ENCODE measurements at places on chromosomes 1 and 21.

GRCh38 chr1:58611861-58612385 lies 34.9 kb upstream of the TACSTD2 start:
- DNase-seq: no peak

- no peak for DNase-seq
Observed at GRCh38 chr1:55786396-55786795, 571.2 kb upstream of the USP24 start.

- no peak for DNase-seq
Observed at GRCh38 chr1:248800459-248800858, 25.3 kb downstream of the SH3BP5L start.

DNA sequence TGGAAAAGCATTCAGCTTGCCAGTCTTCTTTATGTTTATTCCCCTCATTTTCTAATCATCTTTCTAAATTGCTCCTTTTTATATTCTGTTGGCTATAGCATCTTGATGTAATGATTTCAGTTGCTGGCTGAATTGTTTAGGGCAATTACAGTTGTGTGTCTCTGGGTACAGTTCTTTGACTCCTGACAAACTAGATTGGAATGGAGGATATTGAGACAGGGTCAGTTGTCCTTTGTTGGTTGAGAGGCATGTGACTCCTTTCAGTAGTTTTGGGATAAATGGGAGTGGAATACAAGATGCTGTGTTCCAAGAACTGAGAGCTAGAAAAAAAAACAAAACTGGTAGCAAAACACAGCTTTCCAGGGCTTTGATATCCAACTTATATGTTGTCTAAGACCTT lies 1.5 kb downstream of the CENPF start:
- DNase-seq: peak; percentile 40

DNA sequence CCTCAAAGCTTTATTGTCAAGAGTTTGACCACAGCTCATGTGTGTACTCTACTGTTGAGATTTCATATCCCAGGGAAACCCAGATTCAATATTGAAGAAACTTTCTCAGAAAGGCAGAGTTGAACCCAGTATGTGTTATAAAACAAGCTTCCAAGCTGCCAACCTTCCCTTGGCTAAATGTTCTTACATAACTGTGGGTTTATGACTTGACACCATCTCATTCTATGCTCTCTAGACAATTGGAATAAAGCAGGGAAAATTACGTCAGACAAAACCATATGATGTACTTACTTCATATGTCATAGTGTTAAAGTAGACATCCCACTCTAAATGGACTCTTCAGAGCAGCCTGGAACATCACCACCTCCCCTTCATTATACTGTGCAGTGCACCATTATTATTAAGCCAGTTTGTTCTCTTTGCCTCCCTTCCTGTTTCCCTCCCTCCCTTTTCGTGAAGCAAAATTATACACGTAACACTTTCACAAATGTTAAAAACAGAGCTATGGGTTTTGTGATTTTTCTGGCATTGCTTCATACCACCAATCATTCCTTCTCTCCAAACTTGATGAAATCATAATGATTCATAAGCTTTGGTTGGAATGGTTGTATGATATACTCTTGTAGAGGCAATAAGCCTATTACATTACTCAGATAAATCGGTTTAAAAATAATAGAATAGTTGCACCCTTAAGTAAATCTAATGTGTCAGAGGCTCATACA lies 507.2 kb downstream of the LTN1 start:
- DNase-seq: peak; percentile 85

GRCh38 chr1:32334274-32334861 lies 1.7 kb downstream of the MARCKSL1 start:
- no peak for DNase-seq

GRCh38 chr21:42003051-42003461 lies 7.1 kb downstream of the ZBTB21 start:
- peak; percentile 80 for DNase-seq

DNA sequence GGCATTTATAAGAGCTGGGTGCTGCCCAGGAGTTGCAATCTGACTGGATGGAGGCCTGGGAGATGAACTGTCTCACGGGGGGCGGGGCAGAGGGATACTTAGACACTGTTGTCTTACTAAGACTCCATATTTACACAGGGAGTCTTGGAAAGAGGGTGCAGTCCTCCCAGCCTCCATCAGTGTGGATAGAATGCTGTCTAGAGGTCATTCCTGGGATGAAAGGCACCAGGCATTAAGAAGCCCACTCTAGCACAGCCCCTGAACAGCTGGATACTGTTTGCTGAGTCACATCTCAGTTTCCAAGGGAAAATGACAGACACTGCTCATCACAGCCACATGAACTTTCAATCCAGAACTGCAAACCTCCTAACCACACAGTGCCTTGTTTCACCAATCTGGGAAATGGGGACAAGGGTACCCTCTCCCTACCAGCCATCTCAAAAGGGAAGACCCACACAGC lies 43.3 kb downstream of the SSBP3 start:
- DNase-seq: peak; percentile 24

- peak; percentile 76 for DNase-seq
Observed at GRCh38 chr1:59013276-59013927, 229.6 kb upstream of the JUN start.

DNA sequence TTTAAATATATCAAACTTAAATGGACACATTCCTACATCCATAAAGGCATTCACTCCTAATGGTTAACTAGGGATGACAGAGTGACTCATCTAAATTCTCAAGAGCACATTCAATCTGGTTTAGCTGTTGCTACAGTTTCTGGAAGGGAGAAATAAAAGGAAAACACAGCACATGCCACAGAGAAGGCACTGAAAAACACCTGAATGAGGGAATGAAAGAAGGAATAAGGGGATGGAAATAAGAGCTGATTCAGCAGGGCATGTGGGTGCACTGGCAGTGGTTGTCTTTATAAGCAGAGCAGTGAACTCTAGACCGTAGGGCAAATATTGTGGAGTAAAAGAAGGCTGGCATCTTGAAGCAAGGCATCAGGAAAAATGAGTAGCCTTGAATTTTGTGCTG lies 79.3 kb downstream of the LHX4 start:
- peak; percentile 60 for DNase-seq

DNA sequence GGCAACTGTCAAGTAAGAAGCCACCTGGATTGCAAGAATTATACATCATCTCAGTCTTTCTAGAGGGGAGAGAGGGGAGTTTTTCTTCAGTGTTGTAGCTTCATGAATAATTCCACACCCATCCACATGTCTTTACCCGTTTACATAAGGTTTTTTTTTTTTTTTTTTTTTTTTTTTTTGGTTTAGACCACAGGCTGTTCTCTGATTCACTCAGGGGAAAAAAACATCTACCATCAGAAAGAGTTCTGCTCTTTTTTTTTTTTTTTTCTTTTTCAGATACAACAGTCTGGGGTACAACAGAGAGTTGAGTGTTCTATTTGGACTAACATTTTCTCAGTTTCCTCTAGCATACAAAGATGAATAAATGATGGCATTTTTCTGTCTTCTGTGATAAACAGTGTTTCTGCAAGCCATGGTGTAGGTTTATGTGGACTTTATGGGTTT lies 4.9 kb upstream of the KIF14 start:
- peak; percentile 31 for DNase-seq

GRCh38 chr21:34020005-34020847 lies 53.2 kb upstream of the MRPS6 start:
- peak; percentile 28 for DNase-seq

DNA sequence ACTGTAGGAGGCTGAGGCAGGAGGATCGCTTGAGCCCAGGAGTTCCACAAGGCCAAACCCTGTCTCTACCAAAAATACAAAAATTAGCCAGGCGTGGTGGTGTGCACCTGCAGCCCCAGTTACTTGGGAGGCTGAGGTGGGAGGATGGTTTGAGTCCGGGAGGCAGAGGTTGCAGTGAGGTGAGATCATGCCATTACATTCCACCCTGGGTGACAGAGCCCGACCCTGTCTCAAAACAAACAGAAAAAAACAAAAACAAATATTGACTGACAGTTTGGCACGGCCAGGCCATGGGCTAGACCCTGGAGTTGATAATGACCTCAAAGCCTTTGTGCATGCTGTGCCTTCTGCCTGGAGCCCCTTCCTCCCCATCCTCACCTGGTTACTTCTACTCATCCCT lies 19.2 kb upstream of the RSPO1 start:
- no peak for DNase-seq

GRCh38 chr1:223815020-223815853 lies 30.5 kb downstream of the TP53BP2 start:
- DNase-seq: no peak

DNA sequence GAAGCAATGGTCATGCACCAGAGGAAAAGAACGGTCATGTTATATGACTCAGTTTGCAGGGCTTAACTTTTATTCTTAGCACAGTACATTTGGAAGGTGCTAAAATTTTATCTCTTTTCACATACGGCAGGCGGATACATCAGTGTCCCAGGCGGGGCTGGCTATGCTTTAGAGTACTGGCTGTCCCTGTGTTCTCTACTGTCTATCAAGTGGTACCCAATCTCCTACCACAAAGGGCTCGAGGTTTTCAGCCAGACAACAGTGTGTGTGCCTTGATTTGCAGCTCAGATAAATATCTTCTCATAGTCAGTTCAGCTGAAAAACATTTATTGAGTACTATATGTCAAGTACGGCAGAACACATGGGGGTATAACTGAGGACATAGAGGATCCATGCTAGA lies 65.3 kb downstream of the URB2 start:
- no peak for DNase-seq

- DNase-seq: peak; percentile 88
Observed at GRCh38 chr1:165828669-165829329, 1.4 kb downstream of the UCK2 start.

DNA sequence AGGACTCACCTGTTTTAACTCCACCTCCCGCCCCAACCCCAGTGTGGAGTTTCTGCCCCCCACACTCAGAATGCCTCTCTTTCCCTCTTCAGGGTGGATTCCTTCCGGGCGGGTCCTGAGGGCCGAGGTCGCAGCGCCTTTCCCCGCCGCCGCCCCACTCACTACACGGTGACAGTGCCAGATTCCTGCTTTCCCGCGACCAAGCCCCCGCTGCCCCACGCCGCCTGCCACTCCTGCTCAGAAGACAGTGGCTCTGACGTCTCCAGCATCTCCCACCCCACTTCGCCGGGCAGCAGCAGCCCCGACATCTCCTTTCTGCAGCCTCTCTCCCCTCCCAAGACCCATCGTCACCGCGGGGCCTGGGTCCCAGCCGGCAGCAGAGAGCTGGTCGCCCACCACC lies 16.7 kb downstream of the INAVA start:
- DNase-seq: no peak

DNA sequence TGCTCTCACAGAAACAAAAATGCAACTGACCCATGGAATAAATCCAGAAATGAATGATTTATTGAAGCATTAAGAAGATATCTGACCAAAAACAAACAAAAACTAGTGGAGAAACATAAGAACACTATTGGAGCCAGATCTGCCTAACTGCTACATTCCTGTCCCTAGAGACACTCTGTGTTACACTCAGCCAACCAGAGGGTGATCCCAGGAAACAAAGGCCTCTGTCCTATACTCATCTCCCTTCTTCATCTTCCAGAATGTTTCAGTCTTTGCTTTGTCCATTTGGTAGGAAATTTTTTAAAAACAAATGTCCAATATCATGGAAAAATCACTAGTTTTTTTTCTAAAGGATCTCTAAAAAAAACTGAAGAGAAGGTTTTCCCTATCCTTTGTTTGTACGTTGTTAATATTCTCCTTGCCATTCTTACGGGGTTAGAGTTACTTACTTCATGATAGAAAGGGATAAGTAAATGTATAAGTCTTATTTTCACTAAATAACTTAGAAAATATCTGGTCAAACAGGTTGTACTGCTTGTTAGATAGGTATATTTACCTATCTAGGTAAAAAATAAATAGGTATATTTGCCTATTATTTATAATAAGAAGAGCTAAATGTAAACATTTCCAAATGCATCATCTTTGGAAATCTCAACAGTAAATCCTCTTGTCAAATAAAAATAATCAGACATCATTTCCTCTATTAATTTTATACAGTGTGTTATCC lies 59.1 kb downstream of the NME7 start:
- DNase-seq: no peak

- no peak for DNase-seq
Observed at GRCh38 chr1:232650418-232650817, 20.5 kb upstream of the SIPA1L2 start.

- DNase-seq: no peak
Observed at GRCh38 chr1:39645411-39646043, 6.1 kb upstream of the HEYL start.

GRCh38 chr21:29991624-29992023 lies 51.8 kb upstream of the GRIK1 start:
- DNase-seq: no peak

DNA sequence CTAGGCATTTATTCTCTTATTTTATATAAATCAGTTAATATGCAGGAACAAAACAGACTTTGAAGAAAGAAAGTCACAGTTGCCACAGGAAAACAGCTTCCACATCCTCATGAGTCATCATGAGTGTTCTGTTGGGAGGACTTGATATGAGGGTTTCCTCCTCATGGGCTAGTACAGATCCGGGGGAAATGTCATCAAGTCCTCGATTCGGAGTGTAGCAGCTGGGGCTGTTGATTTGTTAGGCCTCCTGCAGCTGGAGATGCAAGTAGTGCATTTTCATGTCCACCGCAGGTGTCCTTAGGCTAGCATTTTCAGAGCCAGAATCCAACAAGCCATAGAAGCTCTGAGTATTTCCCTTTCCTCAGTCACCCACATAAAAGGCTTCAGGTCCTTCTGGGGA lies 36.7 kb downstream of the ADAM30 start:
- peak; percentile 59 for DNase-seq

- no peak for DNase-seq
Observed at GRCh38 chr1:59194621-59195020, 102.3 kb upstream of the FGGY start.

GRCh38 chr1:229273507-229274232 lies 2.8 kb downstream of the RAB4A start:
- no peak for DNase-seq

DNA sequence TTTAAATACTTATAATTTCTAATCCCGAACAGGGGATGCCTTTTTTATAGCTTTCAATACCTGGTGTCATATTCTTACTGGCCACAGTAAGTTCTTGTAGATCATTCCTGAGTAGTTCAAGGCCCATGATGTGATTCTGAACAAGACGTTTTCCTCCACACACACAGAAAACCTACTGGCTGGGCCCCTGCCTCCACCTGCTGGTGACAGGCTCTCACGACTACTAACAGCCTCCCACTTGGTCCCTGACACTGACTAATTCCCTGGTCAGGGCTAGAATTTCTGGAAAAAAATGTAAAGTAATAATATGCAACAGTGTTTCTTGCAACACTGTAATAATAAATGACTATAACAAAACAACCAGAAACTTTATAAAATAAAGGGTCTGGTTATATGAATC lies 50.4 kb upstream of the RIPK4 start:
- DNase-seq: peak; percentile 80
